ENCODE measurements at places on chromosomes 4 and X.

DNA sequence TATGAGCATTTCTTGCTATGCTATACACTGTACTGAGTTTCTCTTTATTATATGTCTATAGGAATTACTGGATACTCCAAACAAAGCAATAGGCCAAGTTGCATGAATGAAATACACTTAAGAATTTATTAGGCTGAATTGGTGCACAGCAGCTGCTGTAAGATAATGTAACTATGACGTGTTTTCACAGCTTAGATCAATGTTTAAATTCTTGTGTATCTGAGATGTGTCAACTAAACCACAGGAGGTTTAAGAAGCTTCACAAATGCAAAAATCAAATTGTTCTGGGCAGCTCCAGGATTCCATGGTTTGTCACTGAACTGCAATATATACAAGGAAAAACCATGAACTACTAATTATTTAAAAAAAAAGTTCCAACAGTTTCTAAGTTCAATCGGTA is 156.7 kb downstream of the MAPK10 start:
- DNase-seq: no peak

- no peak for DNase-seq
Observed at GRCh38 chr4:172018358-172018757, 205.2 kb downstream of the GALNTL6 start.

DNA sequence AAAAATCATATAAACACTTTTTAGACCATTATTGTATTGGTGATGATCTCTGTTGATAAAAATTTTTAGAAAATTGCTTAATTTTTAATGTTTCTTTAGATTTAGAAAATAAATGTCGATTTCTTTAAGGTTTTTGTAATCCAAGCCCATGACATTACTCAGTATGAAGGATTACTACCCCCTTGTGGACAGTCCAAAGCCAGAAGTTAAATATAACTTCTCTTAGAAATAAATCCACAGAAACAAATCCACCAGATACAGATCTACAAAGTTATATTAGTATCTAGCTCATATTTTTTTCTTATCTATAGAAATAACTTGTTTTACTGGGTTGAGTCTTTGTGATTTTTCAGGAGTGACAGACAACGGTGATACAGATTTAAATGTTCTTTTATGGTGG is 18.9 kb downstream of the TIFA start:
- no peak for DNase-seq

DNA sequence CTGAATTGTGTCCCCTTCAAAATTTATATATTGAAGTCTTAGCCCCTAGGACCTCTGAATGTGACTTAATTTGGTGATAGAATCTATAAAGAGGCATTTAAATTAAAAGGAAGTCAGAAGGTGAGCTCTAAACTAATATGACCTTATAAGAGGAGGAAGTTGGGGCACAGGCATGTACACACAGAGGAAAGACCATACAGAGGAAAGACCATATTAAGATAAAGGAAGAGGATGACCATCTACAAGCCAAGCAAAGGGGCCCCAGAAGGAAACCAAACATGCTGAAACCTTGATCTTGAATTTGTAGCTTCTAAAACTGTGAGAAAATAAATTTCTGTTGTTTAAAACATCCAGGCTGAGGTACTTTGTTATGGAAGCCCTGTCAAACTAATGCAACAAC is 26.9 kb upstream of the CYBB start:
- no peak for DNase-seq

DNA sequence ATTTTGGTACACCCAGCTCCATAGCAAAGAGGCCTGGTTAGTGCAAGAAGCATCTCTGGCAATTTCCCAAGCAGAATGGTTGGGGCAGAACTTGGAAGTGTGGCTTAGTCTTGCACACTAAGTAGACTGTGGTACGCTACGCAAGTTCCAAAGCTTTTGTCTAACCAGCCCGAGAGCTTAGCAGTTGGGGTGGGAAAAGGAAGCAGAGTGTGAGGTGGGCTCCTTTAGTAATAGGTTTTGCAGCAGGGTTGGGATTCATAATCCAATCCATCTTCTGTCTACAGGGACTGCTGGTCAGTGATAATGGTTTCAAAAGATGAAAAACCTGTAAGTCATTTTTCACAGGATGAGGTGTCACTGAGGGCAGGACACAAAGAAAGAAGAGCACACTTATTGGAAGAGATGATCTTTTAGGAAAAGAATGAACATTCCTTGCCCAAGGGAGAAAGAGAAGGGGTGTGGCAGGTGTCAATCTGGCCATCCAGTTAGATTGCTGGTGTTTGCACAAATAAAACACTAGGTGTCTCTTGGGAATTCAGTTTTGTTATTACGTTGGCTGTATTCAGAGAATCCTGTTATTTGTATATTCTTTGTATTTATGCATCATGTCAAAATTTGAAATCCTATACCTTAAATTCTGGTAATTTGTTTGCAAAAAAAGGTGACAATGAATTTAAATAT is 244.3 kb downstream of the GPAT3 start:
- no peak for DNase-seq

- no peak for DNase-seq
Observed at GRCh38 chrX:46918434-46918833, 6.2 kb downstream of the JADE3 start.

- DNase-seq: no peak
Observed at GRCh38 chrX:45765281-45765680, 564.6 kb upstream of the DIPK2B start.

DNA sequence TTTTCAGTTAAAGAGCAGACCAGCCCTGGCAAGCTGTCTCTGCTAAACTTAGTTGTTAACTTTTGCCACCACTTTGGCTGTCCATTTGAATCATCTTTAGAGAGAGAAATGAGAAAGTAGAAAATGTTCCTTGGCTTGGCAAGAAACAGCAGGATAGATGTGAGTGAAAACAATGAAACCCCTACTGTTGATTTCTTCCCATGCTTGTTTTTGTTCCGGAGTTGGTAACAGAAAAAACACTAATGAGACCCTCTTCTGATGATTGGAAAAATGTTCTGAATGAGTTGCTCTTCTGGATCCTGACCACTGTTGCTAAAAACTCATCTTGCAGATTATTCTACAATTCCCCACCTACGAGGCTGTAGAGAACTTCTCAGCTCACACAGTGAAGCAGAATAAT is 203.3 kb downstream of the MAPK10 start:
- no peak for DNase-seq

DNA sequence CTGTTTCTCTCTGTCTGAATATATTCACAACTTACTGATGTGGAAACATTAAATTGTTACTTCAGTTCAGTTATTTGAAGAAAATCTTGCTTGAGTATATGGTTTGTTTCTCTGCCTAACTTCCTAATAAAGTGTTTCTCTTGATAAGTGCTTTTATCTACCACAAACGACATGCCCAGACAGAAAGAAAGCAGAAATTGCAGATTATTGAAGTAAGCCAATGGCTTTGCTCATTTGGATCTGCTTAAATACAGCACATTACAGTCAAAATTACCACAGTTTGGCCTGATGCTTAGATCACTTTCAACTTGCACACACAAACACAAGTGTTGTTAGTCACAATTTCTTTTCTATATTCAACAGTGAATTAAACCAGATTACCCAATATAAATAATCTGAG is 68.0 kb downstream of the ATOH1 start:
- no peak for DNase-seq

DNA sequence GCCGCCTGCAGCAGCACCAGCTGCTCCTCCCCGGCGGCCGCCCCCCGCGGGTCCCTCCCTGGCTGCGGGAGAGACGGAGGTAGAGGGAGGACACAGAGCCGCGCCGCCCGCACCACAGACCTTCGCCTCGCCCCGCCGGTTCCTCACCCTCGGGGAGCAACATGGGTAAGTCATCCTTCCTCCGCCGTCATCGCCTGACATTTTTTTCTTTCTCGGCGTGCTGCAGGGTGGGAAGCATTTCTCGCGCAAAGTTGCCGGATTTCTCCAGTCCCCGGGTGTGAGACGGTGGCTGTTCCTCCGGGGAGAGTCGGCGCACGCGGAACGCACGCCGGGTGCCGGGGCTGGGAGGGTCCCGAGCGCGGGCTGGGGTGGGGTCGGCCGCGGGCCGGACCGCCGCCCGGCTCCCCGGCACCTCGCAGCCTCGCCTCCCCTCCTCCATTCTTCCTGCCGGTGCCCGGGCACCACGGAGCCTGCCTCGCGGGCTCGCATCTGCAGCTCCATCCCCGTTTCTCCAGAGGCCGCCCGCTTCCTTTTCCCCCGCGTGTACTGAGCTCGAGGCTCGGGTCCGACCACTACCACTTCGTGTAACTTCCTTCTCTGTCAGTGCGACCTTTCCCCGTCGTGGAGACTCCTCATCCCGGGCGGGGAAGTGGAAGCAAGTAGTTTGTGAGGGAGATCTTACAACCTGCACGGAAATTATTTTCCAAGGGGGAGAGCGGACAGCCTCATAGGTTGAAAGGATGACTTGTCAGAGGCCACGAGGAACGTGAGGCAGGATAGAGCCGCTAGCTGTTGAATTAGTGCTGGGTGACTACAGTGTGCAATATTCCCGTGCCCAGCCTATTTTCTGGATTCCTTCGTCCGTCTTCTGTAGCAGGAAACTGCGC is 464 bp downstream of the RAP1GDS1 start:
- DNase-seq: peak; percentile 32

DNA sequence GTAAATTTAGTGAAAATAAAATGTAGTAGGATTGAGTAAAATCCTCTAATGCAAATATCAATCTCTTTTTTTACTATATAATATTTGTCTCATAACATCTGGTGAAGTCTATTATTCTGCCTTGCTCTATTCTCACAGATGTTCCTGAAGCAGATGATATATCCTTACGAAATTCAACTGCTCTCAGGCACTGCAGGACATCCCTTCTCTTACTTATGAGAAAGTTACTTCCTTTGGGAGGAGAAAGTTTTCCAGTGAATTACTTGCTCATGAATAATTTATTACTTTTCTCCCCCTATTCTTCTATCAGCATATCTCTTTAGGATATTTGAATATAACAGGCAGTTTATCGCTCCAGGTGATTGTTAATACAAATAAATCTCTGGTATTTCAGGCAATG is 75.6 kb upstream of the AGA start:
- DNase-seq: no peak

- no peak for DNase-seq
Observed at GRCh38 chrX:46770817-46771163, 11.9 kb upstream of the SLC9A7 start.

DNA sequence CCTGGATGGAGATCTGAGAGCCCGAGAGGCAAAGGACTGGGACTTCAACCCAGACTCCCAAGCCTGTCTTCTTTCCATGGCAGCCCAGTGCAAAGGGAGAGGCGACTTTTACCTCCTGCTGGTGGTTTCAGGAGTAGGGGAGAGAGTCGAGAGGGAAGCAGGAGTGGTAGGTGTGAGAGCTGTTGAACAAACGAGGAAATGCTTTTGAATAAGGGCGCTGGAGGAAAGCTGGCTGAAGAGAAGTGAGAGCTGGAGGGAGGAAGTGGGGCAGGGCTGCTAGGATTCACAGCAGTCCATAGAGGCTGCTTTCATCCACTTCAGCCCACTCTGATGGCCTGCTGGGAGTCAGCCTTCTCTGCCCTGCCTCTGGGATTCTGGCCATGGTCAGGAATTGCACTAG is 81.8 kb upstream of the EFNB1 start:
- no peak for DNase-seq

DNA sequence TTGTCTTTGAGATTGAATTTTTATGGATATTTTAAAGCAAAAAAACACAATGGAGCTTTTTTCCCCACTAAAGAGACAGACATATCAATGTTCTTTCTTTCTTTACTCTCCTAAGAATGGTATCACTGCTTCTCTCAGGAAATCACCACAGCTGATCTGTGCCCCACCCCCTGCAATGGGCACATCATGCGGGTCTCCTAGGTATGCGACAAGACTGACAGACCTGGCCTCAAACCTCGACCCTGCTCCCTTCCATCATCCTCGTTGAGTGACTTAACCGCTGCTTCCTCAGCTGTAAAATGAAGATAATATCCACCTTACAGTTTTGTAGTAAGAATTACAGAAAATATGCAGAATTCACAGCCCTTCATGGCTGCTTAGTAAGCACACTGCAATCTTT is 58.3 kb downstream of the LEF1 start:
- no peak for DNase-seq

DNA sequence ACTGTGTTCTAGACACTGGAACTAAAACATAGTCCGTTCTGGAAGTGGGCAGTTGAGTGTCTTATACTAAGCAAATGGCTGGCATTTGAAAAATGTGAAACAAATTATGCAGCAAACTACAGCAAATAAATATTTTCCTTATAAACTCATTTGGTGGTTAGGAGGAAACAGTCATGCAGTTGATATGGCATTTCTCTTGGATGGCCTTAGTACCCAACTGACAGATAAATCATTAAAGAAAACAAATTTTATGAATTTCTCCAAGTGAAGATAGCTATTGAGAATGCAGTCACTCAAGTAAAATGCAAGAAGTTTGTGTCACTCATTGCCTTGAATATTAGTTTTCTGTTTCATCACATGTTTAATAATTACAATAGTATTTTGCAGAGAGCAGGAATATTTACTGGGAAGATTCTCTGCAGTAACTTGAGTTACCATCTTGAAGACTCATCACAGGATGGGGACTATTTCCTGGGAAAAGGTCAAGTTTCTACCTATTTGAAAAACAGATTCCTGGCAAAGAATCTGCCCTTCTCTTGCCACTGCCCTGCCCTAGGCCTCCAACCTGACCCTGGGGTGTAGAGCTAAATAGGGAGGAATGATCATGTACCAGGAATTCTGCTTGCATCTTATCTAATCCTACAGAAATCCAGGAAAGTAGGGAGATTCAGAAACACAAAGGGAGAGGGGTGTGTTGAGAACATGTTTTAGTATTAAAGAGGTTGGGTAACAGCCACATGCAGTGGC is 105.9 kb downstream of the SH3RF1 start:
- DNase-seq: no peak

- no peak for DNase-seq
Observed at GRCh38 chrX:143581240-143581639, 54.7 kb downstream of the SLITRK4 start.

GRCh38 chr4:119212964-119213606 is 572 bp downstream of the USP53 start:
- peak; percentile 14 for DNase-seq

- DNase-seq: no peak
Observed at GRCh38 chrX:78839711-78840110, 92.2 kb downstream of the LPAR4 start.

DNA sequence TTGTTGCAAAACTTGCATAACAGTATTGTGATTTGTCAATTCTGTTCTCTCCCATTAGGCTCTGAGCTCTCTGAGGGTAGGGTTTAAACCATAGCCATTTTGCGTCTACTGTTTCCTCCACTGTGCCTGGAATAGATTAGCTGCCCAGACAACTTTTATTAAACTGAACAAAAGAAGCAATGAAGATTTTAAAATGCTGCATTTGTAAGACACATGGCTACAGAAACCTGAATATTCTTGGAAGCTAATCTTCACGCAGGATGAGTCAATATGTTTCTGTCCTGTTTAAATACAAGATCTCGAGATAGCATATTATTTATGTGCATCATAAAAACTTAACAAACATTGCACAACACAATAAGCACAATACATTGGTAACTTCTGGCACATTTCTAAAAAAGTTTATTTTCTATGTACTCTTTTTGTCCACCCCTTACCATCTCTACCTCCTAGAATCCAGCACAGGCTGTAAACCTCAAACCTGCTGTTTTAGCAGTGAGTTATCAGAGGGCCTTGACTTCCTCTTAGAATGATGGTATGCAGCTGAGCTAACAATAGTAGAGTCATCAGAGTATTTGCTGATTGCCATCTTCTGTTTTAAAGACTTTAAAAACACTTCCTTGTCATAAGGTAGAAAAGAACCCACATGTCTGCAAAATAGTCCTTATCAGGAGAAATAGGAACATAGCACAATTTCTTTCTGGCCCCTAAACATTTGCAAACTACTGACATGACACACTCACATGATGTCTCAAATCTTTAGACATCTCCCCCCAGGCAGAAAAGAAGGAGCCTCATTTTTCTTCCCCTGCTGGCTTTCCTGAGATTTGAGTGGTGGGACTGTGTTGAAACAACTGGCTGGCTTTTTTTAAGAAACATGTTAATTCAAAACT is 10.6 kb upstream of the CCNG2 start:
- DNase-seq: no peak
